ENCODE measurements at places on chromosomes 12 and 14. TPM values are rescaled to one million over a fixed set of nuclear protein-coding genes. Genes with fewer than 3 reads are reported as not detected.

GRCh38 chr12:85423947-85424346, 143.9 kb downstream of the ALX1 start:
- H3K27ac ChIP-seq: no peak overlapping the region
- H3K27me3 ChIP-seq: no peaks in the 10 kb centered on the region
- no peak for DNase-seq
- no peaks in the 10 kb centered on the region for H3K4me1 ChIP-seq

DNA sequence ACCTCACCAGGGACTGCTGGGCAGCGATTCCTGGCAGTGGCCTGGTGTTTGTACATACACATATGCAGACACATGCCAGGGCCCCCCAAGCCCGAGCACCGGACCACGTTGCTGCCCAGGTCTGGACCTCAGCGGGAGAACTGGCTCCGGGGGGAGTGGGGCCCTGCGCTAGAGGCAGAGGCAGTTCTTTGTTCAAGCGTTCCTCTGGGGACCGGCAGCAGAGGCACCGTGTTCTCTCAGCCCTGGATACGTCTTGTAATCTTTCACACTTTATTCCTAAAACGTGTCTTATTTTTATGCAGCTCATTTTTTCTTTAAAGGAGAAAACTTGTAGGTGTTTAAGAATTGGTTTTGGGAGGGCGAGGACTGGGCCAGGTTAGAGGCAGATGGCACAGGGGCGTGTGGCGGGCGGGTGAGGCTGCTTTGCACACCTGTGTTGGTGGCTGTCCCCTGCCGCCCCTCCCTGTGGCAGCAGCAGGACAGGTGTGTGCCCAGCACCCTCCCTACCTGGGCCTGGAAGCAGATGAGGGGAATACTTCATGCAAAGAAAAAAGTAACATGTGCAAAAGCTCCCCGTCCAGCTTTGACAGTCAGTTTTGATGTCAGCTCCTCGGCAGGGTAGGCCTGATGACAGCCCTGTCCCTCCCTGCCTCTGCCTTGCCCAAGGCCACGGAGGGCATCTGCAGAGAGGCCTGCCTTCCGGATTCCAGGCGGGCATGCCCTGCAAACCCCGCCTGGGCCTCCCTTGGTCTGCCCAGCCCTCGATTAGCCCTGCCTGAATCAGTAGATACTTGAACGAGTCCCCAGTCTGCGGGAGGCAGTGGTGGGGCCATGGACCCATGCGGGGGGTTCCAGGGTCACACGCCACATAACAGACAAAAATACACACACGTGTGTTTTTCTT, 7.0 kb upstream of the PUS1 start:
- no peaks in the 10 kb centered on the region for H3K4me1 ChIP-seq
- no peak for DNase-seq
- no peak overlapping the region for H3K27ac ChIP-seq
- no peak overlapping the region for H3K4me3 ChIP-seq
- no peaks in the 10 kb centered on the region for H3K27me3 ChIP-seq

Gene CD4
- 0.88 TPM for total RNA-seq

DNA sequence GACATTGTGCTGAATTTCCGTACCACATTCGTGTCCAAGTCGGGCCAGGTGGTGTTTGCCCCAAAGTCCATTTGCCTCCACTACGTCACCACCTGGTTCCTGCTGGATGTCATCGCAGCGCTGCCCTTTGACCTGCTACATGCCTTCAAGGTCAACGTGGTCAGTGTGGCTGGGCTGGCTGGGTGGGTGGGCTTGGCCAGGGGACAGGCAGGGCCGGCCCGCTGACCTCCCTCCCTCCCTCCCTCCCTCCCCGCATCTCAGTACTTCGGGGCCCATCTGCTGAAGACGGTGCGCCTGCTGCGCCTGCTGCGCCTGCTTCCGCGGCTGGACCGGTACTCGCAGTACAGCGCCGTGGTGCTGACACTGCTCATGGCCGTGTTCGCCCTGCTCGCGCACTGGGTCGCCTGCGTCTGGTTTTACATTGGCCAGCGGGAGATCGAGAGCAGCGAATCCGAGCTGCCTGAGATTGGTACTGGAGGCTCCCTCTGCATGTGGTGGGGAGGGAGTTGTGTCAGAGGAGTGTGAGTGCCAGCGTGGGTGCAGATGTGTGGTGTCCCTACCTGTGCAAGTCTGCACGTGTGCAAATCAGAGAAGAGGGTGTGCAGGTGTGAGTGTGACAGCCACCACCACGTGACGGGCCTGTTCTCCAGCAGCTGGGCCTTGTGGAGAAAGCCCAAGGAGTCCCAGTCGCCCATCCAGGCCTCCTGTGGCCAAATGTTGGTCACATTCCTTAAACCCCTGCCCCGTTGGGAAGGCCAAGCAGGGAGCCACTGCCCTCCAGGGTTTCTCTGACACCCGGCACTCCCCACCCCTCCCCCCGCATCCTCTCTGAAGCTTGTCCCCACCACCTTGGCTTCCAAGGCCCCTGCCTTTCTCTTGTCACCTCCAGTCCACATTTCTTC, 5.3 kb downstream of the KCNH3 start:
- H3K27me3 ChIP-seq: peaks cover 45% of the 10 kb centered on the region
- H3K4me3 ChIP-seq: peak overlapping the region; percentile 53
- no peak overlapping the region for H3K27ac ChIP-seq
- DNase-seq: peak; percentile 61

DNA sequence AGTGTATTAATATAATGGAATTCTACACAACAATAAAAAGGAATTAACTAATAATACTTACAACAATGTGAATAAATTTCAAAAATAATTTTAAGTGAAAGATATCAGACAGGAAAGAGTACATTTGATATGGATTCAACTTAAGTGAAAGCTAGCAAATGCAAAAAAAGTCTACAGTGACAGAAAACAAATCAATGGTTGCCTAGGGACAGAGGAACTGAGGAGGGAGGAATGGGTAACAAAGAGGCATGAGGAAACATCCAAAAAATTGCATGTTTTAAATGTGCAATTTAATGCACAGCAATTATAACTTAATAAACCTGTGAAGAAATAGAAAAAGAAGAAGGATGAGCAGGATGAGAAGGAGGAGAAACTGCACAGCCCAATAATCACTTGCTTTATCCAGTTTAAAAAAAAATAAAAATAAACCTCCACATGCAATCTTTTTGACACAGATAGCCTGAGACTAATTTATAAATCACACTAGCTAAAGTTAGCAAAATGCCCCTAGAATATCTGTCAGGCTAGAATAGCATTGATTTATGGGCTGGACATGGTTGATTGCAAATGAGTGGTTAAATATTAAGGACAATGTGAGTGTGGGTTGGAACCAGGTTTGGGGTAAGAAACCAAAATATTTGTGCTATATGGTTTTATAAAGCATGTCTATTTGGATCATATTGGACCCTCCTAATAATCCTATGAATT, 1089.1 kb downstream of the TRHDE start:
- no peaks in the 10 kb centered on the region for H3K27me3 ChIP-seq
- H3K4me1 ChIP-seq: no peaks in the 10 kb centered on the region
- no peak for DNase-seq
- H3K36me3 ChIP-seq: no peaks in the 10 kb centered on the region

Gene TGM1
- total RNA-seq: 2.9 TPM

DNA sequence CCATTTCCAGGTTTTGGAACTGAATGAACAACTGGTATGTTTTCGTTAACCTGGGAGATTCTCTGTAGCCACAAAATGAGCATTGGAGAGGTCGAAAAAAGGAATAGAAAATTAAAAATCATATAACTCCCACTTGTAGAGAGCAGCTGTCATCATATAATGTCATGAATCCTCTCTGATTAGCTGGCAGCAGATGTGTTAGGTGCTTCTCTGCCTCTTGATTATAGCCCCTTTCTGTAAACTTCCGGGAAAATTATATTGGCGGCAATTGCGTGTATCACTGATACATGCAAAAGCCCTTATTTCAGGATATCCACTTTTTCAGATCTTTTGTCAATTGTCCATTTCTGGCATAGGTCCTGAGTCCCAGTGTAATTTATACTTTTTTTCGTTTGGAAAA, 31.7 kb downstream of the FGD4 start:
- no peaks in the 10 kb centered on the region for H3K4me1 ChIP-seq
- H3K4me3 ChIP-seq: no peak overlapping the region
- H3K27ac ChIP-seq: no peak overlapping the region
- DNase-seq: no peak

GRCh38 chr14:94138251-94138650, 8.8 kb upstream of the IFI27L2 start:
- no peak overlapping the region for H3K4me3 ChIP-seq
- peaks cover 4% of the 10 kb centered on the region for H3K4me1 ChIP-seq
- H3K36me3 ChIP-seq: no peaks in the 10 kb centered on the region
- no peak overlapping the region for H3K27ac ChIP-seq

Gene SPIC
- total RNA-seq: not detected

- H3K4me1 ChIP-seq: no peaks in the 10 kb centered on the region
- no peaks in the 10 kb centered on the region for H3K27me3 ChIP-seq
- H3K27ac ChIP-seq: no peak overlapping the region
- H3K4me3 ChIP-seq: no peak overlapping the region
- no peak for DNase-seq
These were observed 177.3 kb upstream of the BMP4 start for GRCh38 chr14:54133896-54134295.

DNA sequence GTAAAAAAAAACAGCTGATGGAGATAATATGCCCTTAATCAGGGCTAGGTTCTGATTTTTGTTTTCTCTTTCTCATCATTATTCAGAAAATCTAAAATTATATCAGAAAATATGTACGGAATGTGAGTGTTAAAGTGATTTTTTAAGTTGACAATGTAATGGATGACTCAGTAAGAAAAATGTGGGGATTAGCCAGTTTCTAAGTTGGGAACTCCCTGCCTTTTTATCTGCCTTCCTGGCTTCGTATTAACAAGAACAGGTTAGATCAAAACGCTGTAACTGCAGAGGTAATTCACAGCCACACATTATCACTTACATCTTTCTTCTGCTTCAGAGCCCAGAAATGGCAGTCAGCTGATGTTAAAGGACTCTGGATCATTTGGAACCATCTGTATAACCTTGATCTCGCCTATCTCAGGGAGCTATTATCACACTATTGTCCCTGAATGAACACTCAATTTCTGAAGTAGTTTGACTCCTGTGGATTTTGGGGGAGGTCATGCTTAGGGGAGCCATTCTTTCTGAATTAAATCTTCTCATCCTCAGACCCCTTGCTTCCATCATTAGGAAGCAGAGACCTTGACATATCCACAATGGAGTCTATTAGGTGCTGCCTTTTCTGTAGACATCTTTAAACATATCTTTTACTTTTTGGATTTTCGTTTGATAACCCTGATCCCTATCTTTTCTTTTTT, 135.7 kb upstream of the SLC16A7 start:
- H3K27ac ChIP-seq: no peak overlapping the region
- H3K4me3 ChIP-seq: no peak overlapping the region
- DNase-seq: no peak
- no peaks in the 10 kb centered on the region for H3K36me3 ChIP-seq

DNA sequence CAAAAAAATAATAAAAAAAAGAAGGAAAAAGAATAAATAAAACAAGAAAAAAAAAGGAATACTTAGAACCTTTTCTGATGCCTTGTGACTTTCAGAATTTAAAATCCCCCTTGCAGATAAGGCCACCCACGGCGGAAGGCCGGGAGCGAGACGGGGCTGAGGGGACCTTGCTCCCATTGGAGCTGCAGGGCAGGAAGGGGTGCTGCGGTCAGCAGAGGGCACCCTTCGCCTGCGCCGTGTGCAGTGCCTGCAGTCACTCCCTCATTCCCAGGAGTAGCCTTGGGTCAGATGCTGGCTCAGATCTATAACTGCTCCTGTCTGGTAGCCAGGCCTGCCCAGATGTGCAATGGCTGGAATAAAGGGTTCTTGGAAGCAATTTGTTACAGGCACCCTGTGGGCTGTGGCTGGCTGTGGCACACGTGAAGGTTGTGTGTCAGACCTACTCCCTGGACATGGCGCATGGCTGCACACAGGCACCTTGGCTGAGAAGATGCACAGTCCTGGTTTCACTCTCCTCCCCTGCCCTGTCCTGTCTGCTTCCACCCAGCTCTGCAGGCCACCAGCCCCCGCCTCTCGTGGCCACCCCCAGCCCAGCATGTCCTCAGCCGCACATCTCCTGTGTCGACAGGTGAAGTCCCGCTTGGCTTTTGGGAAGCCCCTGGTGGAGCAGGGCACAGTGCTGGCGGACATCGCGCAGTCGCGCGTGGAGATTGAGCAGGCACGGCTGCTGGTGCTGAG, 13.4 kb upstream of the ALDH2 start:
- no peak overlapping the region for H3K4me3 ChIP-seq
- H3K27me3 ChIP-seq: no peaks in the 10 kb centered on the region
- peak; percentile 80 for DNase-seq

Gene TM7SF3
- 74.9 TPM for total RNA-seq

DNA sequence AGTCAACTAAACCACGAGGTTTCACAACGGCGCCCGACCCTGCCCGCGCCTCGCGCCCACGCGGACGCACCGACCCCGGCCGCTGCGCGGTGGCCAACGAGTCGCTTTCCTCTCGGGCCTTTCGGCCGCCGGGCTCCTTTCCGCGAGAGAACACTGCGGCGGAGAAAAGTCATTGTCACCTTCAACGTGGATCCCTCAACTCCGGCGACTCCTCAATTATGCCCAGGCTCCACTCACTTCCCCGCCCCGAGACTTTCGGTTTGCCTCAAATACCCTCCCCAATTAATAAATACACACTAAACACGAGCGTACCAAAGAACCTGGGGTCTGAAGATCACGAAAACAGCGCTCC, 450 bp downstream of the SINHCAF start:
- H3K4me3 ChIP-seq: peak overlapping the region; percentile 99
- no peaks in the 10 kb centered on the region for H3K4me1 ChIP-seq
- H3K36me3 ChIP-seq: peaks cover 17% of the 10 kb centered on the region
- no peaks in the 10 kb centered on the region for H3K27me3 ChIP-seq
- DNase-seq: no peak

Gene PRB2
- total RNA-seq: not detected

Gene OTUB2
- 3.6 TPM for total RNA-seq

DNA sequence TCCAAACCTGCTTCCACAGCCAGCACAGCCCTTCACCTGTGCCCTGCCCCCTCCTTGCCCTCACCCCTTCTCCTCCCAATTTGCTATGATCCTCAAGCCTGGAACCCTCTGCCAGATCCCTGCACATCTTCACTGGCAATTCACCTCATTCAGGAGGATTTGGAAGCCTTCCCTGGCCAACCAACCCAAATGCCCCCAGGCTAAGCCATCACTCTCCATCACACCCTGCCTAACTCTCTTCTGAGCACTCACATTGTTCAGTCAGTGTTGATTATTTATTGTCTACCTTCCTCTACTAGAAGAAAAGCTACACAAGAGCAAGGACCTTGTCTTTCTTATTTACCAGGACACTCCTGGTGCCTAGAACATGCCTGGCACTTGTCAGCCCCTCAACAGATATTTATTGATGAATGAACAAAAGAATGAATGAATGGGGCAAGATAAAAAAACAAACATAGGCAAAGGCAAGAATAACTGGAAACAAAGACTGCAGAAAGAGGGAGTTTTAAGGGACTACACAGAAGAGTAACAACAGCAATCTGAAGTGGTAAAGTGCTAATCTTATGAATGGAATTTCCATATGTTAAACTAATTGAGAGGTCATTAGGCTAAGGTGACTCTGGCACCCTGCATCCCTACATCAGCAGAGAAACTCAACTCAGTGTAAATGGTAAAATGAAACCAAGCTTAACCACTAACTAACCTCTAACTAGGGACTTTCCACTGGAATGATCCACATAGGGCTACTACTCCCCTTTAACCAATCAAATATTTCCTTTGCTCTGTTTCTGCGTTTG, 33.4 kb downstream of the TMTC1 start:
- peaks cover 20% of the 10 kb centered on the region for H3K36me3 ChIP-seq
- no peaks in the 10 kb centered on the region for H3K4me1 ChIP-seq
- DNase-seq: no peak
- no peaks in the 10 kb centered on the region for H3K27me3 ChIP-seq
- H3K4me3 ChIP-seq: no peak overlapping the region

GRCh38 chr14:95585953-95586620, 51.2 kb downstream of the GLRX5 start:
- peaks cover 30% of the 10 kb centered on the region for H3K36me3 ChIP-seq
- no peak overlapping the region for H3K27ac ChIP-seq
- no peak overlapping the region for H3K4me3 ChIP-seq
- H3K4me1 ChIP-seq: no peaks in the 10 kb centered on the region
- DNase-seq: no peak

Gene CCDC175
- total RNA-seq: 0.09 TPM
